Neural crest cell (in vitro differentiated cells): ENCODE measurements at places on chromosomes 11 and 22. TPM values are rescaled to one million over a fixed set of nuclear protein-coding genes. Genes with fewer than 3 reads are reported as not detected.

- DNase-seq, result no peak
Measured at GRCh38 chr22:18033204-18033998, 9.0 kb upstream of the MICAL3 start.

DNA sequence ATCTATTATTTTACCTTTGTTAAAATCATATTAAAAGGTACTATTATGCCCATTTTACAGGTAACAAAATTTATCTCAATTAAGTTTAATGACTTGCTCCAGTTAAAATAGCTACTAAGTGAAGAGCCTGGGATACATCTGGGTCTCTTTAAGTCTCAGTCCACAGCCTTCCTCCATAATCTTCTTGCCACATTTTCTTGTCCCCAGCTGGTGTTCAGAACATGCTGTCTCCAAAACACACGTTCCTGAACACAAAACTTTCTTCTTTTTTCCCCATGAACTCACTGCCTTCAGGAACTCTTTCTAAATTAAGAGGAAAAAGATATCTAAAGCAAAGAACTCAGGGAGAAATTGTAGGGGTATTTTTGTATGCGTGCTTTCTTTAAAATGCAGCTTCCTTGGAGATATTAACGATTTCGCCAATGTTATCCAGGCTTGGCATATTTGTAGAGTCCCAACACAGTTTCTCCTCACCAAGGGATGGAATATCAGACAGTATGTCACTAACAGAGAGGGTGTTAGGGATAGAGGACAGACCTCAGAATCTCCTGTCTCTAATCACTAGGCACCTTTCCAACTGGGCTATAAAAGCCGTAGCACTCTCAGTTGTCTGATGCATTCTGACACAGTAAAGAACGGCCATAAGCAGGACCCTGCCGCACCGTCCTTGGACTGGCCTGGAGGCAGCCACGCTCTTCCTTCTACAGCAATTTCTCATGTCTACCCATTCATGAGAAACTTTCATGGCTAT, 232.8 kb upstream of the BLID start:
- DNase-seq, result no peak

DNA sequence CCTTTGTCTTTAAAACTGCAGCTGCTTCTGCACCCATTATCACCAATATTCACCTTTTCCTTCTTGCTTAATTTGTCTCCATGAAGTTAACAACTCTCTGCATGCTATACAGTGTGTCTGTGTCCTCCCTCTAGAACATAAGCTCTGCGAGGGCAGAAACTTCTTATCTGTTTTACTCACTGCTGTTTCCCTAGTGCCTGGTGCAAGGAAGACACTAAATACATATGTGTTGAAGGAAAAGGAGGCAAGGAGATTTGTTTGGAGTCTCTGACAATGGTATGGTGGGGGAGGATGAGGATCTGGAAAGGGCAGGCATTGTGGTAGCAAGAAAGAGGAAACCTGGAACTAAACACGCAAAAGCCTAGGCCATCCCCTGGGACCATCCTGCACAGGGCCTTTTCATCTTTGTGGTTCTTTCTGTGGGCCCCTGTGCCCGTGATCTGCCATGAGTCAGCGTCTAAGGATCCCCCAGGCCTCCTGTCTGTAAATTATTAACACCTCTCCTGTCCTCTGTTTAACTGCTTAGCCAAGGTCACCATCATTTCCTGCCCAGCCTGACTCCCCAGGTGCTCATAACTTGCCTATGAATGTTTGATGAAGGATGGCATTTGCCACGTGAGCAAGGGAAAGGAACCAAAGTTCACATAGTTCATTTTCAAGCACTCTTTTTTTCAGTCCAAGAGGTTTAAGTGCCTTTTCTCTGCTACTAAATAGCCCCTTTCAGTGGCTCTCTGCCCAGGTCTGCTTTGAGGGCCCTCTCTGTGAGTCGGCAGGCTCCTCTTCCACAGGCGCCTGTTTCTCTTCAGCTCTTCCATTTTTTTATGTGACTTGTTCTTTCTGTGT, 131.1 kb downstream of the RASSF10 start:
- DNase-seq, result no peak

Gene CCDC73
- total RNA-seq, result not detected in 2 replicates

Gene P4HA3
- total RNA-seq, result not detected in 2 replicates

Gene ISX
- total RNA-seq, result not detected in 2 replicates
